Cardiac atrium fibroblast (primary cell): ENCODE measurements at places on chromosomes 12 and 14. TPM values are rescaled to one million over a fixed set of nuclear protein-coding genes. Genes with fewer than 3 reads are reported as not detected.

Gene JPH4
- total RNA-seq, result not detected in 2 replicates

Gene DHRS2
- total RNA-seq, result 5.5 TPM in 1 of 2 replicates, not detected in the other

Gene WNT1
- not detected in 2 replicates for total RNA-seq

Gene BMP4
- total RNA-seq, result 28.0 and 55.4 TPM in 2 replicates

Gene GUCY2C
- not detected in 2 replicates for total RNA-seq

Gene NDRG2
- total RNA-seq, result 14.7 and 16.4 TPM in 2 replicates

Gene CRIP1
- total RNA-seq, result 2.9 and 18.4 TPM in 2 replicates

Gene CELA1
- not detected in 2 replicates for total RNA-seq

Gene GPRC5D
- total RNA-seq, result not detected in 2 replicates

Gene TAS2R14
- 0.54 and 1.8 TPM in 2 replicates for total RNA-seq

Gene RPL36AL
- total RNA-seq, result 144 and 146 TPM in 2 replicates

Gene POTEM
- total RNA-seq, result not detected in 2 replicates

Gene INSM2
- not detected in 2 replicates for total RNA-seq

Gene LEMD3
- 17.3 and 27.1 TPM in 2 replicates for total RNA-seq

Gene PDE3A
- 22.9 and 28.0 TPM in 2 replicates for total RNA-seq

Gene HHIPL1
- 6.5 and 9.9 TPM in 2 replicates for total RNA-seq

Gene KRT85
- not detected in 2 replicates for total RNA-seq

Gene NGB
- total RNA-seq, result not detected in 2 replicates

Gene OAS3
- 4.2 and 5.0 TPM in 2 replicates for total RNA-seq

Gene CIROP
- total RNA-seq, result not detected in 2 replicates

Gene AVPR1A
- not detected in 2 replicates for total RNA-seq

Gene GOLGA5
- 42.2 and 46.3 TPM in 2 replicates for total RNA-seq

Gene BDKRB2
- 0.18 and 0.32 TPM in 2 replicates for total RNA-seq

Gene DPY19L2
- total RNA-seq, result 0.36 and 0.81 TPM in 2 replicates

Gene PPP1R1A
- total RNA-seq, result not detected in 2 replicates

Gene TEX22
- total RNA-seq, result 0.18 TPM in 1 of 2 replicates, not detected in the other

Gene RDH5
- 7.2 and 10.0 TPM in 2 replicates for total RNA-seq

Gene ZBTB1
- total RNA-seq, result 28.7 and 40.3 TPM in 2 replicates

Gene TSPAN9
- total RNA-seq, result 27.1 TPM in 2 replicates

Gene DPPA3
- total RNA-seq, result not detected in 2 replicates

Gene CLEC4A
- not detected in 2 replicates for total RNA-seq

Gene PARPBP
- total RNA-seq, result 1.8 and 5.0 TPM in 2 replicates

Gene ALDH1L2
- 78.3 and 89.9 TPM in 2 replicates for total RNA-seq

Gene YARS2
- total RNA-seq, result 20.6 and 21.7 TPM in 2 replicates

Gene SSPN
- total RNA-seq, result 0.97 and 2.9 TPM in 2 replicates

Gene TDRD9
- total RNA-seq, result 0.97 and 1.8 TPM in 2 replicates

Gene MYO1H
- total RNA-seq, result not detected in 2 replicates

Gene TMTC1
- total RNA-seq, result 90.8 and 114 TPM in 2 replicates

Gene HOTAIR
- not detected in 2 replicates for total RNA-seq

Gene BHLHE41
- total RNA-seq, result 1.3 and 5.0 TPM in 2 replicates

Gene HSPA2
- total RNA-seq, result 4.9 and 7.9 TPM in 2 replicates

Gene PPP4R4
- total RNA-seq, result not detected in 2 replicates

Gene GZMB
- not detected in 2 replicates for total RNA-seq

Gene FAIM2
- 18.8 and 21.5 TPM in 2 replicates for total RNA-seq

Gene NID2
- total RNA-seq, result 394 and 648 TPM in 2 replicates

Gene OR4E2
- total RNA-seq, result not detected in 2 replicates

Gene FAR2
- 3.2 and 15.2 TPM in 2 replicates for total RNA-seq

Gene TMEM63C
- 1.5 TPM in 1 of 2 replicates, not detected in the other for total RNA-seq

Gene TAS2R31
- 0.54 and 0.81 TPM in 2 replicates for total RNA-seq

Gene KRT74
- not detected in 2 replicates for total RNA-seq

Gene RNFT2
- total RNA-seq, result 0.36 and 3.7 TPM in 2 replicates
